EH (cell line): ENCODE measurements at places on chromosomes 11 and 22.

GRCh38 chr11:3195251-3196160 lies 23.1 kb downstream of the MRGPRG start:
- peak; percentile 40 for DNase-seq

DNA sequence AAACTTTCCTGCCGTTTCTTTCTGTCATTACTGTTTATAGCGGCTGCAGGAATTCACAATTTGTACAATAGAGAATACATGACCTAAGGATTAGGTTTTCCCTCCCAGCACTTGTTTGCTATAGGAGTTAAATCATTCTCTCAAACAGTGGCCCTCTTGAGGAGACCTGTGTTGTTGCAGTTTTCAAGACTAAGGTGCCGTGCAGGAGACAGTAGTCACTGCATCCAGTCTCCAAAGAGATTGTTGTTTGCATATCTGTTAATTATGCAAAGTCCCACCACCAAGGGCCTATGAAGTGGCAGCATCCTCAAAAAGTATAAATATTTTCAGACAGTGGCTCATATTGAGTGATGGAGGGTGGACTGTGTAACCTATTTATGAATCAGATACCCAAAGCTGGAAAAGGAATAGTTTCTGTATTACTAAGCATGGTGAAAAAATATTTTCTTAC lies 2.3 kb downstream of the PRSS23 start:
- DNase-seq = peak; percentile 71

- no peak for DNase-seq
Observed at GRCh38 chr11:32055861-32056260, 35.0 kb upstream of the RCN1 start.

DNA sequence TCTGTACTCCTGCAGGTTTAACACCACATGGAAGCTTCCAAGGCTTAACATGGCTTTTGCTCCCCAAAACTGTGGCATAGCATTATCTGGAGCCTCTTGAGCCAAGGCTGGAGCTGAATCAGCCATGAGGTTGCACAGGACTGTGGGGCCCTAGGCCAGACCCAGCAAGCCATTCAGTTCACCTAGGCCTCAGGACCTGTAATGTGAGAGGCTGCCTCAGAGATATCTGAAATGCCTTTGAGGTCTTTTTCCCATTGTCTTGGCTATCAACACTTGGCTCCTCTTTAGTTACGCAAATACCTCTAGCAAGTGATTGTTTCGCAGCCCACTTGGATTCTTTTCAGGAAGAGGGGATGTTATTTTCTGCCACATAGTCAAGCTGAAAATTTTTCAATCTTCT lies 72.0 kb downstream of the VPREB1 start:
- DNase-seq = no peak

GRCh38 chr11:69153661-69154060 lies 2.1 kb upstream of the SMIM38 start:
- DNase-seq = peak; percentile 41

DNA sequence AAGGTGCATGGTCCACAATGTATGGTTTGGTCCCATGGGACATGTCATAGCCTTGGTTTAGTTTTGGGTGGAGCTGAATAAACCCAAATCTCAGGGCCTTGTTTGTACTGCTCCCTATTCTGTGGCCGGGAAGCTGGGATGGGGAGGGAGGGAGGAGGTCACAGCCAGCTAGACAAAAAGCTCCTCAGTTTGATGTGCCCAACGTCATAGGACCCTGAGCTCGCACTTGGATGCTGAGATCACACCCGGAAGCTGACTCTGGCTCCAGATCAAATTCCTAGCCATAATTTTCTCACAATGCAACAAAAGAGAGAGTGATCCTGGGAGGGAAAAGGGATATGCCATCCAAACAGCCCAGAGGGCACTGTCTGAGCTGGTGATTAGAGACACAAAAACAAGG lies 1.5 kb downstream of the HSPB2 start:
- DNase-seq = peak; percentile 97

GRCh38 chr11:18633256-18634139 lies 644 bp downstream of the SPTY2D1 start:
- peak; percentile 58 for DNase-seq

DNA sequence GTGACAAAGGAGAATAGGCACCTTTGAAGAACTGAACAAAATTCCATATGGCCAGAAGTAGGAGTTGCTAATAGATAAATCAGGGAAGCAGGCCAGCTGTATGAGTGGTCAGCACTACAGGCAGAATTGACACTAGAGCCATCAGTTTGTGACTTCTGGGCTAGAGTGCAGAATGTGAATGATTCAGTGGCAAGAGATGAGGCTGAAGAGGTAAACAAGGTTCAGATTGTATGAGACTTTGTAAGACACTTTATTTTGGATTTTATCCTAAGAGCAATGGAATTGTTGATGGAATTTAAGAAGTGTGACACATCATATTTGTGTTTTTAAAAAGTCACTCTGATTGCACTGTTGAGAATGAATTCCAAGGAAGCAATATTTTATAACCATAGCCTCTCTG lies 12.9 kb downstream of the BIRC3 start:
- peak; percentile 73 for DNase-seq

DNA sequence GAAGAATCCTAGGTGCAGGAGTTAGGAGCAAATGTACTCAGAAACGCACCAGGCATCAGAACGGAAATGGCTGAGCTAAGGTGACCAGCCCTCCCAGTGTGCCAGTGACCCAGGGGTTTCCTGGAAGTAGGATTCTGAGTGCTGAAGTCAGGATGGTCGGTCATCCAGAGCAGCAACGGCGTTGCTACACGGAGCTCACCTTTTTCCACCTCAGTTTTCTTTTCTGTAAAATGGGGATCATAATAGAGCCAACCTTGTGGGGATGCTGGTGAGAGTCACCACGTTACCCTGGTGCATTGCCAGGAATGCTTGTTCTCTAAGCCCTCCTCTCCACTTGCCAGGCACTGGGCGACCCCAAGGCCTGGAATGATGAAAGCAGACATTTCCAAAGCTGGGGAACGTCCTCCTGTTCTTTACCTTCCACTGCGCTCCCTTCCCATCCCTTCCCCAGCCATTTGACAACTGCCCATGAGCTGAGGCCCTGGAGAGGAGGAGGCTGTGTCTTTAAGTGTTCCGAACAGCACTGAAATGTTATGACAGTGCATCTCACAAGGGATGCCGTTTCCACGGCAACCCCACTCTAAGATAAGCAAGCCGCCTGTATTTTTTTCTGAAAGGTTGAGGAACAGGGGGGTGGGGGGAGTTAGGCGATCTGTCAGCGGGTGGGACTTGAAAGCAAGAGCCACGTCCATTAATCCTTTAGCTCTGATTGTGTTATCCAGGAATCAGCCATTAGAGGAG lies 66.8 kb downstream of the TSPAN18 start:
- no peak for DNase-seq

GRCh38 chr11:45535033-45535432 lies 130.4 kb downstream of the CHST1 start:
- no peak for DNase-seq

GRCh38 chr22:40058265-40058664 lies 63.5 kb downstream of the FAM83F start:
- DNase-seq = no peak

DNA sequence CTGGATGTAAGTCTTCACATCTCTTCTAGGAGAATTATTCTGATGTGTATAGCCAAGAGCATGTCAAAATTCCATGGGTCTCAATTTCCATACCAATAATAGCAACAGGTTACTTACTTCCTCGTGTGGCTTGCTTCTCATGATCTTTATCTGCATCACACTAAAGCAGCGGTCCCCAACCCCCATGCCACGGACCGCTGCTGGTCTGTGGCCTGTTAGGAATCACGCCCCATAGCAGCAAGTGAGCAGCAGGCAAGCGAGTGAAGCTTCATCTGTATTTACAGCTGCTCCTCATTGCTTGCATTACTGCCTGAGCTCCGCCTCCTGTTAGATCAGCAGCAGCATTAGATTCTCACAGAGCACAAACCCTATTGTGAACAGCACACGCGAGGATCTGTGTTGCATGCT lies 28.9 kb upstream of the SLC25A1 start:
- DNase-seq = no peak

GRCh38 chr11:40294349-40294735 lies 1165.1 kb downstream of the LRRC4C start:
- no peak for DNase-seq

DNA sequence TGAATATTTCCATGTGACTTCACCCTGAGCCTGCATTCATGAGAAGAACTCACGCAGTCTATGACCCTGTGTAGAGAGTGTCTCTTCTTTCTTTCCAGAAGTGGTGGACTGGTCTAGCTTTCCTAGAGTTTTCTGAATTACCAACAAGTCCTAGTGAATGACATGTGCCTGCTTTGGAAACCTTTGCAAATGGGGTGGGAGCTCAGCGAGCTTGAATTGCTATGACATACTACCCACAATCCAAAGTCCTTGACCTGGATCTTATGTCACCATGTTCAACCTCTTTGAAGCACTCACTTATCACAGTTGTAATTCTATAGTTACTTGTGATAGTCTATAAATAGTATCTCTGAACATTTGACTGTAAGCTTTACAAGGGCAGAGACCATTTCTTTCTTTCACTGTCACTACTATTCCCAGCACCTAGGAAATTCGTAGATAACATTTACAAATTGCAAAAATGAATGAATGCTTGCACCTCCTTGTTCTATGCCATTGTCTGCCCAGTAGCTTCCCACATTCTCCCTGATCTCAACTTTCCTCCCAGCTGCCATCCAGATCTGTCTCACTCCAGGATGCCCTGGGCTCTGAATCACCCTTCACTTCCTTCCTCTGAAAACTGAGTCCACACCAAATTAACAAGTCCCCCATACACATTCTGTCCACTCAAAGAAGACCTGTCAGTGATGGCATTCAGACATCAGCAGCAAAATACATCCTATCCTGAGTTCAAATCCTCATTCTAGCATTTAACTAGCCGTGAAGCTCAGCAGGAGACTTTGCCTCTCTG lies 201.9 kb upstream of the SESN3 start:
- no peak for DNase-seq

DNA sequence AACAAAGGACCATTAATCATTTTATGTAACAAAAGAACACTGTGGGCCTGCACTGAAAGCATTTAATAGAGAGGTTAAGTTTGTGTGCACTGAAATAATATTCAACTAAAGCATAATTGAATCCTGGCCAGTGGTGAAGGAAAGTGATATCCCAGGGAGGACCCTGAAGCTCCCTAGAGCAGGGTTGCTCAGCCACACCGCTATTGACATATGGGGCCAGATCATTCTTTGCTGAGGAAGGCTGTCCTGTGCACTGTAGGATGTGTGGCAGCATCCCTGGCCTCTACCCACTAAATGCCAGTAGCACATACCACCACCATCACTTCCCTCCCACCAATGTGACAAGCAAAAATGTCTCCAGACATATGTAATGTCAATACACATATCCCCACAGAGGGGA lies 166.1 kb upstream of the MTNR1B start:
- no peak for DNase-seq

DNA sequence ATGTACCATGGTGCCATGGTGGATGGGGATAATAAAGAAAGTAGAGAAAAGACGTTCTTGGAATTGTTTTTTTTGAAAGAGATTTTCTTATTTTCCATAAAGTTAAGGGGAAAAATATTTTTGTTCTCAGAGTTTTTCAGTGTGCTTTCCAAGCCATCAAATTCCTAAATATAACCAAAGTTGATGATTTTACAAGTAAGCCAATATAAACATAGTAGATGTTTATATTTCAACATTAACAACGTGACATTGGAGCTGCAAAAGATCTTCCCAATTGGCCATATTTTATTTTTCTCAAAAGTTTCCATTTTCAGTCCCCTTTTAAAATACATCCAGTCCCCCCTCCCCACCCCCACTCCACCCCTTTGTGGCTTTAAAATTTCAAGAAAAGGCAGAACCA lies 80.9 kb upstream of the PICALM start:
- no peak for DNase-seq

DNA sequence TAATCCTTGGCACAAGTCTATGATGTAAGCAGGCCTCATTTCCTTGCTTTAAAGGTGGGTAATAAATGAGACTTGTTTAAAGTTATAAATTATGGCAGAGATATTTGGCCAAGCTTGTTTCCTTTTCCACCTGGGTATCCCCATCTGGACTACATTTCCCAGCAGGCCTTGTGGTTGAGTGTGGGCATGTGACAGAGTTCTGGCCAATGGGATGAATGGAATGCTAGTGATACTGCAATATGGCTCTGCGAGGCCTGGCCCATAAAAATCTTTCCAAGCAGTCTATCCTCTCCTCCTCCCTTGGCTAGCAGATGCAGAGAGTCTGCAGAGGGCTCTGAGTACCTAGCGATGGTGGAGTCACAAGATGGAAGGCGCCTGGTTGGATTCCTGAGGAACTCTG lies 102.5 kb downstream of the TIMP3 start:
- peak; percentile 62 for DNase-seq

GRCh38 chr11:59510941-59511589 lies at the start of gene OR4D9:
Gene OR4D9 (plus strand): TSS chr11:59511539. CDS start chr11:59514913, 3,374 bp downstream.
- DNase-seq = no peak

GRCh38 chr11:74676596-74676995 lies 54.6 kb downstream of the CHRDL2 start:
- no peak for DNase-seq

- DNase-seq = peak; percentile 27
Observed at GRCh38 chr11:75344761-75345454, 6.6 kb downstream of the ARRB1 start.

- peak; percentile 25 for DNase-seq
Observed at GRCh38 chr11:75536786-75537641, 11.3 kb upstream of the GDPD5 start.

DNA sequence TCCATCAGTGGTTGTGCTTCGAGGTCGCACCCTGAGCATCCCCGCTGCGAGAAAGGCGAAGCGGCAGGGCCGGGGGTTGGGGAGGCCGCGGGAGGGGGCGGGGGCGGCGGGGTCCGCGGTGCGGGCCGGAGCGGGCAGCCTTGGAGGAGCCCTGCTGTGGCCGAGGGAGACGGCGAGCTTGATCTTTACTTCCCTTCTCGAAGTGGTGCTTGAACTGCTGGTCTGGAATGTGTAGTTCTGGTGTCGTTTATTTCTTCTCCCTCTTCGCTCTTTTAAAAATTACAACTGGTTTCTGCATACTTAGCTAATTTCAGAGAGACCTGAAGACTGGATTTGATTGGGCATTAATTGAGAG lies 1.1 kb downstream of the APLP2 start:
- DNase-seq = peak; percentile 56

DNA sequence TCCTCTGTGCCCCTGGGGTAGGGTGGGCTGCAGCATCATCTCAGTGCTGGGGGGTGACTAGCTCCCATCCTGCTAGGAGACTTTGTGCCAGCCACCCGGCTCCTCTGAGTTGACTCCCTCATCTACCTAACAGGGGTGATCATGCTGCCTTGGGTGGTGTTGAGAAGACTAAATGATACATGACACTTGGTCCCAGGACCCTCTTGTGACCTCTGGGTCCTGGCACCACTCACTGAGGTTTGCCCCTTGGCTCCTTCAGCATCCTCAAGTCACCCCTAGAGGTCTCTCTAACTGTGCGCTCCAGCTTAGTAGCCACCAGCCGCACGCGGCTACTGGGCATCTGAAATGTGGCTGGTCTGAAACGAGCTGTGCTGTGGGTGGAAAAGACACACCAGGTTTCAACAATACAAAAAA lies 72.1 kb downstream of the LRRC32 start:
- peak; percentile 56 for DNase-seq
